ENCODE measurements at places on chromosomes 4 and X. TPM values are rescaled to one million over a fixed set of nuclear protein-coding genes. Genes with fewer than 3 reads are reported as not detected.
A peak's percentile ranks its signal among the peaks of the same experiment; 100 is the strongest.

SULT1E1 gene
- total RNA-seq: 118 TPM

SPRY1 gene
- total RNA-seq: 42.0 TPM

HSFX2 gene
- total RNA-seq: not detected

DDX3X gene
- 303 TPM for total RNA-seq

IL3RA gene
- total RNA-seq: 0.16 TPM

DDX60 gene
- total RNA-seq: 17.1 TPM

DOK7 gene
- total RNA-seq: 4.8 TPM

MAGEA11 gene
- not detected for total RNA-seq

TLL1 gene
- total RNA-seq: 1.5 TPM

DNA sequence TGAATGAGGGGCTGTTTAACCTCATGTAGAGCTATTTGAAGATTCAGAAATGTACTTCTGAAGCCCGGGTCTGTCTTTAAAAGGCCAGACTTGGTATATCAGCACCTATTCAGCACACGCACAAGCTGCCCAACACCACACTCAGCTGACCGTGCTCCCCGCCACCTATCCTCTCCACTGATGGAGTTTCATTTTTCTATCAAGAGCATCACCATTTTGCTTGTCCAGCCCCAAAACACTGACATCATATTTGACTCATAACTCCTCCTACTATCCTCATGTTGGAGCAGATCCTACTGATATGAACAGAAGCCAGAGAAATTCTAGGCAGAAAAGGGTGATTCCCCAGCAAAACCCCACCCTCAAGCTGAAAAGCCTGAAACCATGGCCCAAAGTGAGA, 100.3 kb downstream of the SORBS2 start:
- H3K4me3 ChIP-seq: no peak overlapping the region
- no peak overlapping the region for H3K27ac ChIP-seq
- DNase-seq: no peak
- peaks cover 7% of the 10 kb centered on the region for H3K27me3 ChIP-seq
- no peaks in the 10 kb centered on the region for H3K36me3 ChIP-seq

GRCh38 chr4:153628796-153629315, 55.2 kb upstream of the TLR2 start:
- H3K36me3 ChIP-seq: peaks cover 24% of the 10 kb centered on the region
- H3K4me1 ChIP-seq: no peaks in the 10 kb centered on the region
- no peak overlapping the region for H3K27ac ChIP-seq
- H3K27me3 ChIP-seq: no peaks in the 10 kb centered on the region
- no peak overlapping the region for H3K4me3 ChIP-seq

DNA sequence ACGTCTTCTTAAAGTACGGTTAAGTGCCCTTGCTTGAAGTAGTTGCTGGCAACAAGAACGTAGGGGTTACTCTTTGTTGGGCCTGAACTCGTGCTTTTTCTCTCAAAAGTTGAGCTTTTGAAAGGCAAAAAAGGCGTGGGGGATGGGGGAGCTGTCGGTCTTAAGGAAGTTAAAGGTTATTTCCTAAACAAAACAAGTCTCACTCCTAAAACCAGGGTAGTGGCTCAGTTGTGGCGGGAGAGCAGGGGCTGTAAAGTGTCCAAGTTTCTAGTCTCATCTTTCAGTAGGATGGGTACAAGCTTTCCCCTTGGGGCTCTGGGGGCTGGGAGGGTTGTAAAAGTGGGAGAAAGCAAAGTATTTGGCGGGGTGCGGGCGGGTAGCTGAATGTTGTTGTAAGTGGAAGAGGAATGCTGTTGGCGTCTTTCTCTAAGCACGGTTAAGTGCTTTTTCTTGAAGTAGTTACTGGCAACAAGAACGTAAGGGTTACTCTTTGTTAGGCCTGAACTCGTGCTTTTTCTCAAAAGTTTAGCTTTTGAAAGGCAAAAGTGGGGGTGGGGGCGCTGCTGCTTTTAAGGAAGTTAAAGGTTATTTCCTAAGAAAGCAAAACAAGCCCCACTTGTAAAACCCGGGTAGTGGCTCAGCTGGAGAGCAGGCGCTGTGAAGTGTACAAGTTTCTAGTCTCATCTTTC, 904 bp upstream of the WDR1 start:
- H3K4me3 ChIP-seq: peak overlapping the region; percentile 82
- H3K27ac ChIP-seq: peak overlapping the region; percentile 99
- peaks cover 45% of the 10 kb centered on the region for H3K4me1 ChIP-seq

- no peaks in the 10 kb centered on the region for H3K27me3 ChIP-seq
- peaks cover 20% of the 10 kb centered on the region for H3K36me3 ChIP-seq
- H3K4me1 ChIP-seq: peaks cover 8% of the 10 kb centered on the region
- peak overlapping the region; percentile 88 for H3K27ac ChIP-seq
- peak; percentile 56 for DNase-seq
- peak overlapping the region; percentile 76 for H3K4me3 ChIP-seq
Observed at GRCh38 chrX:101550751-101551379, 518 bp downstream of the ARMCX1 start.

GRCh38 chr4:16029262-16029661, 54.6 kb downstream of the PROM1 start:
- H3K36me3 ChIP-seq: no peaks in the 10 kb centered on the region
- DNase-seq: no peak
- H3K4me3 ChIP-seq: no peak overlapping the region
- H3K4me1 ChIP-seq: peaks cover 15% of the 10 kb centered on the region
- H3K27me3 ChIP-seq: no peaks in the 10 kb centered on the region
- peak overlapping the region; percentile 6 for H3K27ac ChIP-seq

DNA sequence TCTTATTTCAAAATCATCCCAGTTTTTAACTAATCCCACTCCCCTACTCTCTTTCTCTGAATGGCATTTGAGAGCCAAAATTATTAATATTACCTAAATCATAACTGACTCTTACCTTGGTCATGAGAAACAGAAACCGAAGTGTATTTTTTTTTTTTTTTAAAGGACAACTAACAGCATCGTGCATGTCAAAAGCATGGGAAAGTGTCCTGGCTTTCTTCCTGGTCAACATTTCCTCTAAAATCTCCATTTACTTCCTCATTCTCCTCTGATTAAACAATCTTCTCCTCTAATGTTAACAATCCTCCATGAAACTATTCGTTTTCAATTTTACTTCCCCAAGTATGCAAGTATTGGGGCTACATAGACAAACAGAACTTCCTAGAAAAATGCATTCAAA, 2.1 kb upstream of the STS start:
- H3K27me3 ChIP-seq: no peaks in the 10 kb centered on the region
- H3K27ac ChIP-seq: peak overlapping the region; percentile 91
- no peak overlapping the region for H3K4me3 ChIP-seq
- peaks cover 9% of the 10 kb centered on the region for H3K36me3 ChIP-seq
- H3K4me1 ChIP-seq: peaks cover 35% of the 10 kb centered on the region

DNA sequence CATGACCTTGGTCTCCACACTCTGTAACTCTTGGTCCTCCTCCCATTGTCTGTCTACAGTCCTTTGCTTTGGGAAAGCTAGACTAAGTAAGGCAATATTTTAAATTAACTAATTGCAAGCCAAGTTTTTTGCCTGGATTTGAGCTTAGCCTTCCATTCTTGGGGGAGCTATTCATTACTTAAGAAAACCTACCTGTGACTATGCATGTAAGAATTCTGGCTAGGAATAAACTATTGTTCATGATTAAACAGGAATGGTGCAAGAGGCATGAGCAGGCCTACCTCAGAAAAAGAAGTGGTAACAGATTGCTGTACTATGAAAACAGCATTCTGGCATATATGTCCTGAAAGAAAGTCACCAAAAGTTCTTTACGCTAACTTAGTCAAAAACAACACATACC, 309.4 kb downstream of the MAPK10 start:
- peaks cover 23% of the 10 kb centered on the region for H3K4me1 ChIP-seq
- H3K4me3 ChIP-seq: no peak overlapping the region
- DNase-seq: no peak
- no peaks in the 10 kb centered on the region for H3K36me3 ChIP-seq

DNA sequence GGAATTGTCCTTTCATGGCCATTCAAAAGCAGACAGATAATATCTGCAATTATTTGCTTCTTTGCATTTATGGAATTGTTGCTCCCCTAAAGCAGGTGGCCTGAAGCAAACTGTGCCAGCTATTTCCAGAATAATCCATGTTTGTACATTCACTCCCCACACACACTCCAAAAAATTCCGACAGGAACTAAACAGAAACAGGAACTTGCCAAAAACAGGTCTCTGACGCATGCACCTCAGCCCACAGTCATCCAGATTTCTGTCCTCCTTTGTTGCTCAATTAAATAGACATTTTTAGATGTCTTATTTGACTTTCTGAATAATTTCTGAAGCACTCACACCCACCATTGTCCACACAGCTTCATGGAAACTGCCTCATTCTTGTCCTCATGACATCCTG, 71.5 kb upstream of the EDNRA start:
- H3K4me3 ChIP-seq: no peak overlapping the region
- H3K4me1 ChIP-seq: peaks cover 4% of the 10 kb centered on the region
- H3K36me3 ChIP-seq: peaks cover 8% of the 10 kb centered on the region

DNA sequence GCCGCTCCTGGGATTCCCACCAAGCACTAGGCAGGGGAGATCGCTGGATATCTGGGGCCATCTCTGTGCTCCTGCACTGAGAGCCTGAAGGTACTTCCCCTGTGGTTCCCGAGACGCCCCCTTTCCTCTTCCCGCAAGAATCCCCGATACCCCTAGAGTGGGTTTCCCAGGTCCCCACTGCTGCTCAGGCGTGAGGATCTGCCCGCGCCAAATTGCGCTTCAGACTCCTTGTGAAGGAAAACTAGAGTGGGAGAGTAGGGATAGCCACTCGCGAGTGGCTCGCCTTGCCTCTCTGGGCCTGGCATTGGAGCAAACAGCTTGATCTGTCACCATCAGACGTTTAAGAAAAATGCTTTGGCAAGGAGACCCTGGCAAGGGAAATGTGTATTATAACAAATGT, 1.5 kb downstream of the IL1RAPL2 start:
- H3K4me1 ChIP-seq: no peaks in the 10 kb centered on the region
- H3K27me3 ChIP-seq: peaks cover 85% of the 10 kb centered on the region
- no peak for DNase-seq
- H3K27ac ChIP-seq: no peak overlapping the region
- H3K36me3 ChIP-seq: no peaks in the 10 kb centered on the region

GRCh38 chr4:98685225-98686042, 27.0 kb upstream of the TSPAN5 start:
- peaks cover 11% of the 10 kb centered on the region for H3K4me1 ChIP-seq
- no peak overlapping the region for H3K4me3 ChIP-seq
- H3K27ac ChIP-seq: no peak overlapping the region
- no peaks in the 10 kb centered on the region for H3K27me3 ChIP-seq

GRCh38 chr4:142427456-142427855, 418.6 kb downstream of the INPP4B start:
- no peak for DNase-seq
- H3K4me1 ChIP-seq: no peaks in the 10 kb centered on the region
- no peaks in the 10 kb centered on the region for H3K36me3 ChIP-seq

DNA sequence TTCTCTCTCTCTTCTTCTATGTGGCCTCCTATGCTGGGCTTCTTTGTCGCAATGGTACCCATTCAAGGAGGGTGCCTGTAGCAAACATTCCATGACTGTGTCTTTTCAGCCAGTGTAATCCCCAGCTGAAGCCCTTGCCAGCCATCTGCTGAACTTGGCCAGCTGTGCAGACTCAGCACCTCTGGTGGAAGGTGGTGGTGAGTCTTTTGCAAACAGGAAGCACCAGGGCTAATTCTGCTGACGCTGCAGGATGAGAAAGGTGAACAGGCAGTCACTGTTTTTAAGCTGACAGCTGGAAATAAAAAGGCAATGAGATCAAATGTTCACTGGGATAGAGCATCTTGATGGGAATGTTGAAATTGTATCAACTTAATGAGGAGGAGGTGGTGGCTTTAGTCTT, 298.7 kb upstream of the CLNK start:
- H3K4me3 ChIP-seq: no peak overlapping the region
- H3K4me1 ChIP-seq: peaks cover 29% of the 10 kb centered on the region
- DNase-seq: no peak
- no peaks in the 10 kb centered on the region for H3K36me3 ChIP-seq
- no peaks in the 10 kb centered on the region for H3K27me3 ChIP-seq

- no peak overlapping the region for H3K4me3 ChIP-seq
- no peaks in the 10 kb centered on the region for H3K36me3 ChIP-seq
- no peak overlapping the region for H3K27ac ChIP-seq
- DNase-seq: no peak
- H3K27me3 ChIP-seq: peaks cover 8% of the 10 kb centered on the region
Observed at GRCh38 chr4:16783119-16783518, 115.3 kb downstream of the LDB2 start.

- peak overlapping the region; percentile 97 for H3K4me3 ChIP-seq
- peaks cover 2% of the 10 kb centered on the region for H3K36me3 ChIP-seq
- no peaks in the 10 kb centered on the region for H3K27me3 ChIP-seq
- peak overlapping the region; percentile 96 for H3K27ac ChIP-seq
Observed at GRCh38 chr4:143337600-143338287, 1.1 kb downstream of the GAB1 start.
